ENCODE measurements at places on chromosomes 7 and 10.

- peak; percentile 42 for DNase-seq
Measured at GRCh38 chr10:127243490-127244272, 47.3 kb upstream of the INSYN2A start.

GRCh38 chr7:133784486-133785001, 342.6 kb upstream of the LRGUK start:
- no peak for DNase-seq

DNA sequence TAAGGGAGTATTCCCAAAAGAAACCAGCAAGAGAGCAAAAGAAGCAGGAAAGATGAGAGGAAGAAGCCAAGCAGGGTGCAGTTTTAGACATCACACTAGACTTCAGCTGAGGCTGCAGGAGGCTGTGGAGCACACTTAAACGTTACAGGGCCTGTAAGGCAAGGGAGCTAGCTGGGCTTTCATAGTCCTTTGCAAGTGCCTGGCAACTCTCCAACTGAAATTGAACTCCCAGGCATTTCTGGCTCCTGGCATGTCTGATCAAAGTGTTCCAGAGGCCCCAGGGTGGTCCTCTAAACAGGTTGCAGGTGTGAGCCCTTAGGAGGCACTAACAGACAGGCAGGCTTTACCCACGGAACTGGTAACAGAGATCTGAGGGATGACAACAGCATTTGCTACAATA, 750.2 kb downstream of the XPNPEP1 start:
- peak; percentile 1 for DNase-seq

DNA sequence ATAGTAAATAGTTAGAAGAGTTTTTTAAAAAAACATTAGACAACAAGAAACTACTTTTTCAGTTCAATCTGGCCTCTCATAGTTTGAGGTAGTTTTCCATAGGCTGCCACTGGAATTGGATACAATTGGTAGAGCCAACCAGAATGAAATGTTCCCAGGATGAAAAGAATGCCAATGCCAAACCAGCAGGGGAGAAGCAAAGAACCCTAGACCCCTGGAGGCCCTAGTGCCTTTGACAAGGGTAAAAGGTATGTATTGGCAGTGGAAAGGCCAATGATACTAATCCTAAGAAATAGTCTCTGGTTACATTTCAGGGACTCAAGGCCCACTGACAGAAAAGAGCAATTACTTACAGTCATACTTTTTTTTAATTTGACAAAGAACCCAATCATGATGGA, 77.4 kb upstream of the SEM1 start:
- DNase-seq = no peak

GRCh38 chr7:156639426-156640256, 933 bp upstream of the RNF32 start:
- peak; percentile 19 for DNase-seq

GRCh38 chr10:44066527-44067255, 318.2 kb downstream of the CXCL12 start:
- no peak for DNase-seq

- no peak for DNase-seq
Measured at GRCh38 chr7:45001138-45001694, 1.2 kb downstream of the CCM2 start.

DNA sequence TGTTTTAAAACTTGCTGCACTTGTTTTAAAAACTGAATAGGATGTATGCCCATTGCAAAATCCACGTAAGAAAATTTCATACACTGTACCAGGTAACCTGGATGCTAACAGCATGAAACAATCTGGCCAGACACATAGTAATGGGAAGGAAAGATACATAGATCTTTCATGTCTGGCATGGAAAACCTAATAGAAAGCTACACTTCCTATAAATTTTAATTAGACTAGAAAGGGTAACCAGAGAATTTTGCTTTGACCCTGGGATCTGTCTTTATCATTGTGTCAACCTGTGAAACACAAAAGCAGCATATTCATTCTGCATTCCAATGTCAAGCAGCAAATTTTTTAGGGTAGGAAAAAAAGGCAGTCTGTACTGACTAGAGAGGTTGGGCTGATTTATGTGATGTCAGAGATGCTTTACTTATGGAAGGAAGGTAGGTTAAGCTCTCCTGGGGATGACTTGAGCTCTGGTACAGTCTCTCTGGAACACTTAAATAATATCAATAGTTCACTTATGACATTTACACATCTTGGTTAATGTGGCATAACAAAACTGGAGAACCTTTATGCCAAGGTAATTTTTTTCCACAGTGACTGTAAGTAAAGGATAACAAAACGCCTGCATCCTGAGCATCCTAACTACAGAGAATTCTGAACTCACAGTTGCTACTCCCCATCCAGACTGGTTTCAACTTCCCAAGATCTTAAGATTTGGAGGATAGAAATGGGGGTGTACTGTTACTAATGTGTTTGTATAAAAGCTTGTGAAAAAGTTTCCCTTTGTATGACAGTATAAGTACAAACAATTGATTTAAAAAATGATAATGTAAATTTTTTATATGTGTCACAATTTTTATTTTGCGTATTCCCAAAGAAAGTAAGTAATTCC, 44.7 kb downstream of the DOCK4 start:
- DNase-seq = no peak

GRCh38 chr10:8511026-8511425, 456.5 kb downstream of the GATA3 start:
- no peak for DNase-seq

GRCh38 chr7:130741331-130741995, 7.5 kb upstream of the KLF14 start:
- DNase-seq = no peak

DNA sequence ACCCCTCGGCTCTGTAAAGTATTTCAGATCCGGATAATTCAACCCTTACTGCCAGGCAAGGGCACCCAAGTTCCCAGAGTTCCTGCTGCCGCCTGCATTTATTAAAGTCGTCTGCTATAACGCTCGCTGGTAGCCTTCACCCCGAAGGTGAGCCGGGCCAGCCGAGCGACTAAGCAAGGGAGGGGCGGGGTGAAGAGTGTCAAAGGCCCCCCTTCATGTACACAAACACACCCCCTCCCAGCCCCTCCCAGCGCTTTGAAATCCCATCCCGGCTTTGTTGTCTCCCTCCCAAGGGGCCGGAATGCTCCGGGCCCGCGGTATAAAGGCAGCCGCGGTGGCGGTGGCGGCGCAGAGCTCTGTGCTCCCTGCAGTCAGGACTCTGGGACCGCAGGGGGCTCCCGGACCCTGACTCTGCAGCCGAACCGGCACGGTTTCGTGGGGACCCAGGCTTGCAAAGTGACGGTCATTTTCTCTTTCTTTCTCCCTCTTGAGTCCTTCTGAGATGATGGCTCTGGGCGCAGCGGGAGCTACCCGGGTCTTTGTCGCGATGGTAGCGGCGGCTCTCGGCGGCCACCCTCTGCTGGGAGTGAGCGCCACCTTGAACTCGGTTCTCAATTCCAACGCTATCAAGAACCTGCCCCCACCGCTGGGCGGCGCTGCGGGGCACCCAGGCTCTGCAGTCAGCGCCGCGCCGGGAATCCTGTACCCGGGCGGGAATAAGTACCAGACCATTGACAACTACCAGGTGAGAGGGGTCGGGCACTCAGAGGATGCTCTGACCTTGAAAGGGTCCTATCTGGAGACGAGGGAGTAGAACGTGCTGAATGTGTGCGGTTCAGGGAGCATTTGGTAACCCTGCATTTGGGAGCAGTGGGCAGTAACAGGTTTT, at the start of gene DKK1:
DKK1 (plus strand) TSS at position 349 of the 889 bp plus-strand sequence; CDS start at position 503, 154 bp downstream.
- DNase-seq = peak; percentile 85

DNA sequence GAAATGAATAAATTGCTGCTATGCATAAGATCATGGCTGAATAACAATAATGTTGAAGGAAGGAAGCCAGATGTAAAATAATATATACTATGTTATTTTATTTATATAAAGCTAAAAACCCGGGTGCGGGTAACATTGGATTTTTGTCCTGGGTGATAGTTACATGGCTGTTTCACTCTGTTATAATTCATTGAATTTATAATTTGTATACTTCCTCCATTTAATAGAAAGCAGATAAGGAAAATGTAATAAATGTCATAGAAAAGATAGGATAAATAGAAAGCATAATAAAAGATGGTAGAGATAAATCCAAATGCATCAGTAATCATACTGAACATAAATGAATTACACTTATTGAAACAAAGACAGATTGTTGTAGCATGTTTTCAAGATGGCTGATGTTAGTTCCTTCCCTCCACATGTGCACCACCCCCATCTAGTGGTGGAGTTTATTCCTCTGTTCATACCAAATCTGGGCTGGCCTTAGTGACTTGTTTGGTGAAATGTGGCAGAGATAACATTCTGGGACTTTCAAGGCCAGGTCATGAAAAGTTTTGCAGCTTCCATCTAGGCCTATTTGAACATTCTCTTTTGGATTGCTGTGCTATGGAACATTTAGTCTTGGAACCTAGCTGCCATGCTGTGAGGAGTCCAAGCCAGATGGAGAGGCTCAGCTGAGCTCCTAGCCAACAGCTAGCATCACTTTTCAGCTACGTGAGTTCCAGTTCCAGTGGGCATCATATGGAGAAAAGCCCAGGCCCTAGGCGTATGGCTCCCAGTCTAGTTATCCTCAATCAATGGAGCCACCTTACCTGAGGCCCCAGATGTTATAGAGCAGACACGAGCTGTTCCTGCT, 46.9 kb downstream of the AHCYL2 start:
- DNase-seq = peak; percentile 70

DNA sequence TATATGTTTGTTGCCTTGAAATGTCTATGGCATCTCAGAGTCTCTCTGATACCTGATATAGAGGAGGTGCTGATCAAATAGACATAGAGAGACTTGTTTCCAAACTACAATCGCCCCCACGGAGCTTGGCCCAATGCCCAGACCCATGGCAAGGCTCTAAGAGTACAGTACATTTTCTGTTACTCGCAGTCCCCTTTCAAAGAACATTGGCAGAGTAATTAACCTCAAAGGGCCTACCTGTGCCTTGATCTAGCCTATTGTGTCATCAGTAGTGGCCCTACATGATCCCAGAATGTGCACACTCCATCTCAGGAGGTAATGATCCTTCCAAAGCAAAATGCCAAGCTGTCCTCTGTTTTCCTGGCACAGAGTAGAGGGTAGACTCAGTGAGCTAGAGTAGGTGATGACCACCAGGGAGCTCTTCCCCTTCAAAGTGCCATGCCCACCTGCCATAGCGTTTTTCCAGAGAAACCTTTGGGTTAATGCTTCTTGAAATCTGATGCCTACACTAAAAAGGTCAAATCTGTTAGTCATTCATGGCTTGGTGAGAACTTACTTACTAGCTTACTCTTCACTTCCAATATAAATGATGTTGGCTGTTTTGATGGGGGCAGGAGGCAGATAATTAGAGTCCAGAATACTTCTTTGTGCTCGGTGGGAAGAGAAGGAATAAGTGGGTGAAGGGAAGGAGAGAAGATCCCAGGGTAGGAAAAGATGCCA, 41.2 kb upstream of the ACSL5 start:
- no peak for DNase-seq

DNA sequence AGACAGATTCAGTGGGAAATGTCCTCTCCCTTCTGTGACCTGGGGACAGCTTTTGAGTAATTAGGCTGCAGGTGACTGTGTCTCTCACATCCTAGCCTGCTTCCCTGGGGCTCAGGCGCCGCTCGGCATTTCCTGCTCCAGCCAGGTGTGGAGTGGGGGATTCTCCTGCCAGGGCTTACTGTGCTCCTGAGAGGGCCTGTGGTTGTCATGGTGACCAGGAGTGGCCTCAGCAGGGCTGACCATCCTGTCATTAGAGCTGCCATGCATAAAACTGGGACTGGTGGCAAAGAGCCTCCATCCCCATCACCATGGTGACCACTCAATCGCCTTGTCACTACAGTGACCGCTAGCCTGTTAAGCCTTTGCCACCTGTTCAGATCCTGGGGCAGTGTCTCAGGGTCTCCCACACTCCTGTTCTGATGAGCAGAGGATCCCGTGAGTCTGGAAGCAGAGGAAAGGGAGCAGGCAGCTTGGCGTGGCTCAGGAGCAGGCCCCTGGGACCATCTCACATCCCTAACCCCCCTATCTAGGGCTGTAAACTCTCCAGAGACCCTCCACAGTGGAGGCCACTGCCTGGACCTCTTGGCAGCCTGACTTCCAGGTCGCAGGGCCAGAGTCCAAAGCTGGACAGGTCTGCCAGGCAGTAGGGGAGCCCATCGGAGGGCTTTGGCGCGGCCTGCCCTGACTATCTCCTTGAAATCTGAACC, at the start of gene GCK:
GCK (minus strand) TSS at position 154 of the 707 bp plus-strand sequence. CDS start 486 bp downstream, outside the sequence.
- no peak for DNase-seq

DNA sequence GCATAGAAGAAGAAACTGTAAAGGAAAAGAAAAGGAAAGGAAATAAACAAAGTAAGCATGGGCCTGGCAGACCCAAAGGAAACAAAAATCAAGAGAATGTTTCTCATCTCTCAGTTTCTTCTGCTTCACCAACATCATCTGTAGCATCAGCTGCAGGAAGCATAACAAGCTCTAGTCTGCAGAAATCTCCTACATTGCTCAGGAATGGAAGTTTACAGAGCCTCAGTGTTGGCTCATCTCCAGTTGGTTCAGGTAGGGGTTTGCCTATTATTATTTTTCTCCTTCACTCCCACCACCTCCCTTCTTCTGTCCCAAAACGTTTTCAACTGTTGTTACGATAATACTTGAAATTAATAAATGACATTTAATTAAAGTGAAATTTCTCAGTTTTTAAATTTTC, 139.6 kb downstream of the MLLT10 start:
- no peak for DNase-seq

DNA sequence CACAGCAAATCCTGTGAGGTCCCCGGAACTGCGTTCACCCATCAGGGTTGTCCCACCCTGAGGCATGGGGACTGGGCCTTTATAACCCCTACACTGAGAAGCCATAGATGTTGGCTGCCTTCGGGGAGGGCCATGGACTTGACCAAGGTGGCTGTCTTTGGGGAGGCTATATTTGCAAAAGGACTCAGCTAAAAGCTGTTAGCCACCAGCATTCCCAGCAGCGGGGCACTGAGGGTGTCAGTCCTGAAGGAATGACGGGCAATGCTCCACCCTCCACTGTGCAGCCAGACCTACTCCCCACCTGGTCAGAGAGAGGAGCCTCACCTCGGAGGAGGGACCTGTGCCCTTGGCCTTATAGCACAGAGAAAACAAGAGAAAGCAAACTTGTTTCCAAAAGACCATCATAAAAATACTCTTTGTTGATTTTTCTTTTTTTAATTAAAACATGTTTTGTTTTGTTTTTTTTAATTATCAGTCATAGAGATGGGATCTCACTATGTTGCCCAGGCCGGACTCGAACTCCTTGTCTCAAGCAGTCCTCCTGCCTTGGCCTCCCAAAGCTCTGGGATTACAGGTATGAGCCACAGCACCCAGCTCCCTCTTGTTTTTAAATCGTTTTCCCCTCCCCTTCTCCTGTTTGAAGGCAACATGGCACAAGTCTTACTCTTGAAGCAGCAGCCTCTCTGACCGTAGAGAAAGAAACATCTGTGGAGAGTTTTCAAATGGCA, 26.7 kb upstream of the CUX1 start:
- DNase-seq = no peak

DNA sequence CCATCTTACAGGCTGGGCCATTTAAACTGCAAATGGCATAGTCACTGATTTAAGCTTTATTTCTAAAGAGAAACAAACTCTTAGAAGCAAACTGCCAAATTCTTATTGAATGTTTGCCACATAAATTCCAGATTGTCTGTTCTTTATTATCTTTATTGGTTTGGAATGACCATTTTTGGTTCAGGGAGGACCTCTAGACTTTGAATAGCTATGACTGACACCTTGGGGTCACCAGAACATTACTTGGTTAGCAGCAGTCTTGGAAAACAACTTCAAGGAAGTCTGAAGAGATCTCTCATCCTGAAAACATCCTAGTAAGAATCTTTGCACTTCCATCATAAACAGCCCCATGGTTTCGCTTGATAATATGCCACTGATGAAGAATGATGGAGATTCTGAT, 197.1 kb downstream of the SUGCT start:
- peak; percentile 91 for DNase-seq

All from EH (cell line).